ENCODE measurements at places on chromosomes 7 and 10.

GRCh38 chr10:13775786-13776775 is 189.3 kb downstream of the PRPF18 start:
- DNase-seq, result no peak

GRCh38 chr7:138705167-138705566 is 4.0 kb upstream of the SVOPL start:
- no peak for DNase-seq

GRCh38 chr7:123738356-123738755 is 10.4 kb downstream of the WASL start:
- no peak for DNase-seq

- no peak for DNase-seq
Measured at GRCh38 chr10:128979405-128979804, 487.6 kb upstream of the MGMT start.

- DNase-seq, result no peak
Measured at GRCh38 chr10:75034131-75034512, 77.3 kb upstream of the SAMD8 start.

DNA sequence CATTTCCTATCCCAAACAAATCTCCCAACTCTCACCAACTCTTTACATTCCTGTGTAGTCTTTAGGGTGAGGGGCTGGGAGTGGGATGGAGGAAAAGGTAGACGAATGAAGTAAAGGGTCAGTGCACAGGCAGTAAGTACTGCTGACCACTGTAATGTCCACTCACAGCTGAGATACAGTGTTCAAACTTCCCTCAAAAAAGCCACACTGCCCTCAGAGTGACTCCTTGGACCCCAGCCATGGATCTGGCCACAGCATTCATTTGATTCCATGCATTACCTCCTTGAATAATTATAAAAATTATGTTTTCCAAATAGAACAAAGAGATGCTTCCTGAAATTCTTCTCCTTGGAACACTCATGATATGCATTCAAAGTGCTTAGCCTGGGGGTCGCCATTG is 19.8 kb upstream of the HIPK2 start:
- no peak for DNase-seq

- DNase-seq, result no peak
Measured at GRCh38 chr10:14146025-14146424, 184.7 kb downstream of the FRMD4A start.

DNA sequence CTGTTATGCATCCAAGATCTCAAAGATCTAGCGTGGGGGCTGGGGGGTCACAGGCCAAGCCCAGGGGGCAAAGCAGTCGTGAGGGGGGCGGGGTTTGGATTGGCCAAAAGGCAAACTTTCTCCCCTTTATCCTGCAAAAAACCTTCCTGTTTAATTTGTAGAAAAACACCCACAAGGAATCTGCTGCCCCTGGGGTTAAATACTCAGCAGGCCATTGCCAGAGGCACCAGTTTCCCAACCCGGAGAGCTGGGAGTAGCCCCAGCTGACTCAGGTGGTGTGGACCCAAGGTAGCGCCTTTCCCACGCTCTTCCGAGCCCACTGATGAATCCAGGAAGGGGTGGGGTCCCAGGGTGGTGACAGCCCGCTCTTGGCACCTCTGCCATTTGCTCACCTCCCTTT is 21.4 kb downstream of the KCP start:
- DNase-seq, result no peak
